CD4-positive, alpha-beta T cell treated with Interleukin-4 for 1 hour (primary cell): ENCODE measurements at places on chromosomes 2 and 18.

DNA sequence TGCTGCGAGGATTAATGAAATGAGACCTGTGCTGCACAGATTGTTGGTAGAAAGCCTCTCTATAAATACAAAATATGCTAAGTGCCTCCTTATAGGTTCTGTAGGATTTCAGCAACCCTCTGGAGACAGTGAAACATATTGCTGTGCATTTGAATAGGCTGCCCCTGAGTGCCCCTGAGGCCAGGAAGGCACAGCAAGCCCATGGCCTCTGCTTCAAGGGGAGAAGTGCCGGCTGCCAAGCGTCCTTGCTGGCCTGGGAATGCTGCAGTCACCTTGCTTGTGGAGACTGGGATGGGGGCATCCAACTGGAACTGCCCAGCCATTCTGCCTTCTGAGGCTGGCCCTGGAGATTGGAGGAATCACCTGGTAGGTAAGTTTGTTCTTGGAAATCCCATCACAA, 397.2 kb upstream of the SMIM21 start:
- DNase-seq: no peak

DNA sequence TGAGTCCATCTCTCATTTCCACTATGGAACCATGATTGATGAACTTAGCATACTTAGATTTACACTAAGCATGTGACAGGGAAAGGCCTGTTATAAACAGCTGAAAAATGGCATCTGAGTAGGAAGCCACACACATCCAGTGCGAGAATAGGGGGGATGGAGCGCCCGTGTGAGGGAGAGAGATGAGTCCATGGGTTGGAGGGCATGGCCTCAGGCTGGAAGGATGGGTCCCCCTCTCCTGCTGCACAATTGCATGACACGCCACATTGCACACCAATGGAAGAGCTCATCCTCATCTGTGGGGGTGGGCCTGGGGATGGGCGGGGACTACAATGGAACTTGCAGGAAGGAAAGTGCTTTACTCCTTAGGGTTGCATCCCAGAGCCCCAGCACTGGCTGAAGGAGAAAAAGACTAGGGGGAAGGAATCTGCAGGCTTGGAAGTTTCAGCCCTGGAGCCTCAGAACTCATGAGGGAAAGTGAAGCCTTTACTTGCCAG, 46.4 kb upstream of the CXCR4 start:
- no peak for DNase-seq

DNA sequence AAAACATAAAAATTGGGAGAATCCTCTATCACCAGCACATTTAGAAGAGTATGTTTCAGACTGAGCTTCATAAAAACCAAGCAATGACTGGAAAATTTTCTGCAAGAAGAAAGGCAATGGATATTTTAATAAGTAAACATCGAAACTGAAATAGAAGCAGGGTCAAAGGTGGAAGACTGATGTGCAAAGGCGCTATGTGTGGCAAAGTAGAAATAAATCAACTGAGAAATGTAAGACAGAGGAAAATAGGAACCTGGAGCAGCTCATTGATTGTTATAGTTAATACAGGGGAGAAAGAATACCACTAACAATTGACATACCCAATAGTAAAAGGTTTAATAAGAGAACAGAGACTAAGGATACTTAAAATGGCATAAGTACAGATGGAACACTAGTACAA, 818.4 kb downstream of the SOCS6 start:
- no peak for DNase-seq

DNA sequence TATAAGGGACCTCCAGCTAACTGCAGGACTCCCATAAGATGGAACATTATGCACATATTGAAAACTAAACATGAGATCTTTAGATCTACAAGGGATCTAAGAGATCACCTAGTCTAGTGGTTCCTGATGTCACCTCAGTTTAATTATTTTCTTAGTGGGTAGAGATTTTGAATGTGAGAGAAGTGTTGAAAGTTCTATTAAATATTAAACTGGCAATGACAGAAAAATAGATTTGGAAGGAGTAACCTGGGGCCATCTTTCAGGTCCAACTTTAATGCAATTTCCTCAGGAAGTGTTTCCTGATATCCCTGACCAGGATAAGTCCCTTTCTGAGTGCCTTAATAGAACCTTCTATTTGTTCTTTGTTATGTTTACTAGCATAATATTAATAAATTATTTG, 29.1 kb upstream of the CPS1 start:
- no peak for DNase-seq

DNA sequence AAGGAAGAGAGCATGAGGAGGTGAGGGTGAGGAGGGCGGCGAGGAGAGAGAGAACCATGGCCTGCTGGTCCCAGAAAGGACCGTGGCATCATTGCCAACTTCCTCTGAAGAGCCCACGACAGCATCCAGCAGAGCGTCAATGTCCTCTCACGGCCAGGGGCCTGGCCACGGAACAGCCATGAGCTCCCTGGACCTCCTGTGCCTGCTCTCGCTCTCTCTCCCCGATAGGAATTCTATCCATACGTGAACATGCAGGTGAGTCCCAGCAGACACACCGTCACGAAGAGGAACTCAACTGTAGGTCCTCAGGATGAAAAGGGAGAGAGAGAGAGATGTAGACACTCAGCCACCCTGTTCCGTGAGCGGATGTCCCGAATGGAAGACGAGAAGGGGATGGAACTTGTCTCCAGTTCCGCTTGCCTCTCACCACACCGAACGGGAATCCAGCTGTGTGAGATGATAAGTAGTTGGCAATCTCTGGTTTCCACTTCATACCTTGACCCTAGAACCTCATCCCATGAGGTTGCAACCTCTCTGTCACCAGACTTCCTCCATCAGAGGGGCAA, 107.6 kb downstream of the TNS1 start:
- no peak for DNase-seq
